Fibroblast of lung (primary cell): ENCODE measurements at places on chromosomes 13 and 19.

DNA sequence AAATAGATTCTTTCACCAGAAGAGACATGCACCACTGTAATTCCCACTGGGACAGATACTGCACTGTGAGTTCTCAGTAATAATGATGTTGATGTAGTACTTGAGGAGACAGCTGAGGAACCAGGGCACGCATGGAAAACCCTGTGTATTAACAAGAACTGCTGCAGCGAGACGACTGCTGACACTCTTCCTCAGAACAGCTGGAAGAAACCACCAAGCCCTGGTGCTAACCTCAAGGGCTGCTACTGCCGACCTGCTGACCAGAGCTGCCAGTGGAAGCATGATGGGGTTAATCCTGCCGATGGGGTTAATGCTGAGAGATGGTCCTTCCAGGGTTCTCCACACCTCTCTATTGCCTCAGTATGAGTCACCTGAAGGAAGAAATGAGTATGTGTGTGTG, 45.6 kb downstream of the EDNRB start:
- no peaks in the 10 kb centered on the region for H3K27me3 ChIP-seq
- H3K4me1 ChIP-seq = peaks cover 2% of the 10 kb centered on the region
- H3K27ac ChIP-seq = no peak overlapping the region
- no peaks in the 10 kb centered on the region for H3K36me3 ChIP-seq
- H3K4me3 ChIP-seq = no peak overlapping the region

DNA sequence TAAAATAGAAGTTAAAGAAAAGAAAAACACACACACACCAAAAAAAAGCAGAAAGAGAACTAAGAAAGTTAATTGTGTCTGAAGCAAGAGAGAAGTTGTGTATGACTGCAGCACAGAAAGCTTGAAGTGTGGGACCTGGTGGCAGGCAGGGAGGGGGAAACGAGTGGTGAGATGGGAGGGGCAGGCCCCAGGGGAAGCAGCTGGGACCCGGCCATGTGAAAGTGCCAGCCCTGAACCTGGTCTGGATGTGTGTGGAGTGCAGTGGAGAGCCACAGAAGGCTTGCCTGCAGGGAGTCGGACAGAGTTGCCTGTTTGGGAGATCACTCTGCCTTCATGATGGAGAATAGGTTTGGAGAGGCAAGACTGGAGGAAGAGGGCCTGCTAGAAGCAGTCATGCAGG, 199.0 kb downstream of the GGACT start:
- no peak for DNase-seq
- no peaks in the 10 kb centered on the region for H3K27me3 ChIP-seq
- H3K4me1 ChIP-seq = peaks cover 8% of the 10 kb centered on the region
- H3K36me3 ChIP-seq = no peaks in the 10 kb centered on the region

DNA sequence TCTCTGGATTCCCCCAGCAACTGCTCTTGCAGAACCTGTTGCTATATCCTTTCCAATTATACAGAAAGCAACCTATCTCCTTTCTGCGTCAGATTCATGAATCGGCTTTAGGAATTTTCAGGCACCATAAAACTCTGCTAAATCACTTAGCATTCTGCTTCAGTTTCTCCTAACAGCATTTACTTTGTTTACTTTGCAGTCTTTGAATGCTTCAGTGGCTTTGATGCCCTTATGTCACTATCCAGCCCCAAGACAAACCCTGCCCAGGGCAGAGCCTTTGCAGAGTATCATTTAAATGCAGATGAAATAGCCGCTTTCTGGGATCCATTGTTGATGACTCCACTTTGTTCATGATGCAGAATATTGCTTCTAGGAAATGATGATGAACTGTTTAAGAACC, 43.1 kb downstream of the SLITRK1 start:
- H3K27me3 ChIP-seq = no peaks in the 10 kb centered on the region
- no peak for DNase-seq
- no peaks in the 10 kb centered on the region for H3K4me1 ChIP-seq
- no peak overlapping the region for H3K27ac ChIP-seq
- no peak overlapping the region for H3K4me3 ChIP-seq
- H3K36me3 ChIP-seq = no peaks in the 10 kb centered on the region

GRCh38 chr19:18441804-18442788, 4.2 kb upstream of the ISYNA1 start:
- H3K4me3 ChIP-seq = no peak overlapping the region
- H3K4me1 ChIP-seq = peaks cover 7% of the 10 kb centered on the region
- H3K36me3 ChIP-seq = peaks cover 21% of the 10 kb centered on the region
- H3K27ac ChIP-seq = no peak overlapping the region

DNA sequence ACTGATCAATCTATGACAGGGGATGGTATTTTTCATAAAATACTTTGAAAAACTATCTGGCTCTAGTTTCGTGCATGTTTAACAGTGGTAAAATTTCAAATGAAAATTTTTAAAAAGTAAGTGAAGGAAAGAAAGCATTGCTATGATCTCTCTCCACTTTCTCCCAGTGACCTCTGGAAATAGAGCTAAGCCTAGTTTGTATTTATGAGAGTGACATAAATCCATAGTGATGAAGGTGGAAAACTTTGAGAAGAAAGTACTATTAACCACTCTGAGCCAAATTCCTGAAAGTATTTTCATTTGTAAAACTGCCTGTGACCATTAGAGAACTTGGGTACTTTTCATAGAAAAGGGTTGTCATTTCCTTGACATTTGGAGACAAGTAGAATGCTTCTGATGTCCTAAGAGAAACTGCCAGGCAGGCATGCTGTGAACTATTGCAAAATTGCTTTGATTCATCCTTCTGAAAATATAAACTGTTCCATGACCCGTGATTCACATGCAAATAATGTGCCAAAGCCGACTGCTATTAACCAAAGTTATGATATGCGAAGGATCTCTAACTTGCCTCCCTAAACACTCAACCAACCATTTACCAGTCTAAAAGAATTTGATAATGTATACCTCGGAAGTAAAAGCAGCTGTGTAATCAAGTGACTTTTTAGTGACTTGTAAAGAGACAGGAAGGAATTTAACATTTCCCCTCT, 133.2 kb downstream of the VWA8 start:
- no peak overlapping the region for H3K4me3 ChIP-seq
- no peaks in the 10 kb centered on the region for H3K27me3 ChIP-seq
- no peaks in the 10 kb centered on the region for H3K36me3 ChIP-seq
- H3K4me1 ChIP-seq = peaks cover 8% of the 10 kb centered on the region

DNA sequence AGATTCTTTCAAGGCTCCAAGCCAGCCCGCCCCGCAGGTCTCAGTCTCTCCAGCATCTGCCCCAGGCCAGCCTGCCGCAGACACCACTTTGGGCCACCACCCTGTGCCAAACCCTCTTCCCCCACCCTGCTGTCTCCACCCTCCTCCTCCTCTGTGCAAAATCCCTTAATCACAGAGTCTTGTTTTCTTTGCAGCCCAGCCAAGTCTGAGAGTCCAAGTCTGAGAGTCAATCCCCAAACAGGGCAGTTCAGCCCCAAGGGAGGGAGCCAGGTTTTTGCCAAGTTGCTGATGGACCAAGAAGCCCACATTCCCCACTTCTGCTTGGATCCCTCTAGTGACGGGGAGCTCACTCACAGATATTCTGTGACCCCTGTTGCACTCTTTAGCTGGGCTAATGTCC, 3.1 kb downstream of the ADAMTS10 start:
- H3K4me3 ChIP-seq = no peak overlapping the region
- no peaks in the 10 kb centered on the region for H3K27me3 ChIP-seq
- peaks cover 7% of the 10 kb centered on the region for H3K4me1 ChIP-seq

- DNase-seq = peak; percentile 53
- no peak overlapping the region for H3K4me3 ChIP-seq
- no peaks in the 10 kb centered on the region for H3K36me3 ChIP-seq
- no peaks in the 10 kb centered on the region for H3K27me3 ChIP-seq
Measured at GRCh38 chr13:50229960-50230661, 214.9 kb downstream of the KCNRG start.

- peak; percentile 90 for DNase-seq
- no peaks in the 10 kb centered on the region for H3K27me3 ChIP-seq
- H3K4me3 ChIP-seq = no peak overlapping the region
- peaks cover 18% of the 10 kb centered on the region for H3K4me1 ChIP-seq
Measured at GRCh38 chr19:58474291-58474996, 1.7 kb upstream of the ZNF446 start.

- H3K4me3 ChIP-seq = no peak overlapping the region
- no peak for DNase-seq
- no peak overlapping the region for H3K27ac ChIP-seq
Measured at GRCh38 chr13:21929400-21929799, 258.5 kb downstream of the FGF9 start.

DNA sequence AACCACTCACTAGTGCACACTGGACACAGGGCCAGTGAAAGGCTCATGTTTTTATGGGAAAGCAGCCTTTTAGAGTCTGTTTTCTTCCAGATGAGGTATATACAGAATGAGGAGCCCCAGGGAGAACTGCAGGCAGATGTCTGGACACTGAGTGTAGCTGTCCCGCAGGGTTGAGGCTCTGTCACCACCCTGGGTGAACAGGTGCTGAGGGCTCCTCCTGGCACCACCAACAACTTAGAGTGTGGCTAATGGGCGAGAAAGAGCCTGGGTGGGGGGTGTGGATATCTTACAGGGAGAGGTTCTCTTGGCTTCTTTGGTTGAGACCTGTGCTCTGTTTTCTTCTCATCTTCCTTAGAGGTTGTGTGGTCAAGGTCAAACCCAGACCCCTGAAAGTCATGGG, 202.1 kb upstream of the GPR12 start:
- H3K4me3 ChIP-seq = no peak overlapping the region
- H3K36me3 ChIP-seq = no peaks in the 10 kb centered on the region
- DNase-seq = no peak
- H3K27me3 ChIP-seq = peaks cover 37% of the 10 kb centered on the region
- H3K27ac ChIP-seq = no peak overlapping the region

DNA sequence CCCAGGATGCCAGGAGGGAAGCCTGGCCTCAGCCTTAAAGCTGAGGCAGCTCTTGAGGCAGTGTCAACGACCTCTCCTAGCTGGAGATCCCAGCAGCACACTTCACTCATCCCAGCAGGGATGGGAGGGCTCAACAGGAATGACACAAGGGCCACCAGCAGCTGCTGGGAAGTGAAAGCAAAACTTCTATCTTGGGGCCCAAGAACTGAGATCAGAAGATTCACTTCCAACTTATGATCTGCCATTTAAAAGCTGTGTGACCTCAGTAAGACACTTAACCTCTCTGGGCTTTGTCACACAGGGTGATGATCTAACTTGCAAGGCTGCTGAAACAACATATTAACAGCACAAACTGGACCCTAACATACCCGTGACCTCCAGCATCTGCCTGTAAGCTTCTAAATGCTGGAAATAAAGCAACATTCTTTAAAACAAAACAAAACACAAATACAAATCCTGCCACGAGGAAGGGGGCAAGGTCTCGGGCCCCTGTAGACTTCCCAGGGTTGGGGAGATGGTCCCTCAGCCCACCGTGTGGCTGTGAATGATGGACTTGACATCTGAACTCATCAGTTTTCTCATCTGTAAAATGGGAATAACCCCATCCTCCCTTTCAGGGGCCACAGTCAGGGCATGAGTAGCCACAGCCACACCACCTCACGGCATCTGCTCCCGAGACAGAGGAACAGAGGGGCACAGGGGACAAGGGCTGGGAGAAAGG, 22.7 kb downstream of the ELL start:
- H3K4me1 ChIP-seq = peaks cover 16% of the 10 kb centered on the region
- H3K36me3 ChIP-seq = no peaks in the 10 kb centered on the region
- no peak overlapping the region for H3K4me3 ChIP-seq
- DNase-seq = no peak
- no peaks in the 10 kb centered on the region for H3K27me3 ChIP-seq

DNA sequence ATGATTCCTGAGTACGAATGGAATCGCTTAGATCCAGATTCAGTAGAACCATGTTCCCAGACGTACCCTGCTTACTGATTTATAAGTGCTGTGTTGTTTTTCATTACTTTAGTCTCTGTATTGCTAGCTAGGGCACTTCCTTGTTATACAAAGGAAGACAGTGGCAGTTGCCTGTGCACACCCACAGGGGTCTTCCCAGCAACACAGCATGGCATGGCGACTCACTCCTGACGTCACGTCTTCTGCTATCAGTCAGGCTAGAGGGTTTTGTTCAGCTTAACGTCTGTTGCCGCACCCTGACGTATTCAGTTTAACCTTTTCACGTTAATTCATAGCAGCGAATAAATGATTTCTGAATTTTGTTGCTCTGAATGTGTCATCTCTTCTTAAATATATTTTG, 295.1 kb downstream of the MYO16 start:
- DNase-seq = no peak
- no peak overlapping the region for H3K27ac ChIP-seq
- no peaks in the 10 kb centered on the region for H3K27me3 ChIP-seq

DNA sequence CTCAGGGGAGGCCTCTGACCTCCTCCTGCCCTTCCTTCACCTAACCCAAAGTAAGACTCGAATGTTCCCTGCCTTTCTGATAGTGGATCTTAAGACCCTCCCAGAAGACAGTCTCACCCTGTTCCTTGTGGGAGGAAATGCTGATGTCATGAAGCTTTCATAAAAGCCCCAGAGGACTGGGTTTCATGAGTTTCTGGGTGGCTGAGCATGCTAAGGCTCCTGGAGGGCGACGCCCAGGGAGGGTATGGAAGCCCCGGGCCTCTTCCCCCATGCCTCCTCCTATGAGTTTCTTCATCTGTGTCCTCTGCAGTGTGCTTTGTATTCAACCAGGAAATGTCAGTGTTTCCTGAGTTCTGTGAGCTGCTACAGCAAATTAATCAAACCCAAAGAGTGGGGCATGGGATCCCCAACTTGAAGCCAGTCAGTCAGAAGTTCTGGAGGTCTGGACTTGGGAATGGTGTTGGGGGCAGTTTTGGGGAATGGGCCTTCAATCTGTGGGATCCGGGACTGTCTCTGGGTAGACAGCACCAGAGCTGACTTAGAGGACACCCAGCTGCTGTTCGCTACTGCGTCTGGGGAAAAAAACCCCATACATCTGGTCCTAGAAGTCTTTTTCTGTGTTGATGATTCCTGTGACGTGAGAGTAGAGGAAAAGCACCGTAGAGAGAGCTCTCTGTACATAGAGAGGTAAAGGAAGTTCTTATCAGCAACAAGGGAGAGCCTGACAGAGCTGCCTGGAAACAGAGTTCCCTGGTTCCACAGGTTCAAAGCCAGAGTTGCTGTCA, 2.0 kb upstream of the LILRB2 start:
- H3K4me1 ChIP-seq = peaks cover 1% of the 10 kb centered on the region
- no peaks in the 10 kb centered on the region for H3K36me3 ChIP-seq
- H3K27me3 ChIP-seq = no peaks in the 10 kb centered on the region
- no peak overlapping the region for H3K27ac ChIP-seq

GRCh38 chr13:27824121-27824520, 31.8 kb downstream of the GSX1 start:
- DNase-seq = no peak
- H3K4me3 ChIP-seq = no peak overlapping the region
- no peaks in the 10 kb centered on the region for H3K36me3 ChIP-seq
- H3K4me1 ChIP-seq = no peaks in the 10 kb centered on the region

DNA sequence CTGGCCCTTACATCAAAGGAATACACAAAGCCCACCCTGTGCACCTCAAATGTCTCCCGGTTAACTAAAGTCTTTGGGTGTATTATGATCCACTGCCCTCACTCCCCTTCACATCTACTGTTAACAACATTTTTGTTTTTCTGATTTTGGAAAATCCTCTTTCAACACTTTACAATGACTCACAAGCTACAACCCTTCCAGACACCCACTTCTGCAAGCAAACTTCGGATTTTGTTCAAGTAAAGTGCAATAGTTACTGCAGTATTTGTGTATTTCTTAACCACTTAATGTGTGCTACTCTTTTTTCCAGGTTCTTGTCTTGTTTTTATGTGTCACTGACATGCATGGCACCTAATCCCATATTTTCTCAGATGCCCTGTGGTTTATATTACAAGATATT, 101.1 kb downstream of the EDNRB start:
- no peaks in the 10 kb centered on the region for H3K4me1 ChIP-seq
- DNase-seq = no peak
- no peaks in the 10 kb centered on the region for H3K36me3 ChIP-seq
- no peak overlapping the region for H3K27ac ChIP-seq
- no peak overlapping the region for H3K4me3 ChIP-seq
